H4 (cell line): ENCODE measurements at places on chromosomes 4 and X. TPM values are rescaled to one million over a fixed set of nuclear protein-coding genes. Genes with fewer than 3 reads are reported as not detected.

DNA sequence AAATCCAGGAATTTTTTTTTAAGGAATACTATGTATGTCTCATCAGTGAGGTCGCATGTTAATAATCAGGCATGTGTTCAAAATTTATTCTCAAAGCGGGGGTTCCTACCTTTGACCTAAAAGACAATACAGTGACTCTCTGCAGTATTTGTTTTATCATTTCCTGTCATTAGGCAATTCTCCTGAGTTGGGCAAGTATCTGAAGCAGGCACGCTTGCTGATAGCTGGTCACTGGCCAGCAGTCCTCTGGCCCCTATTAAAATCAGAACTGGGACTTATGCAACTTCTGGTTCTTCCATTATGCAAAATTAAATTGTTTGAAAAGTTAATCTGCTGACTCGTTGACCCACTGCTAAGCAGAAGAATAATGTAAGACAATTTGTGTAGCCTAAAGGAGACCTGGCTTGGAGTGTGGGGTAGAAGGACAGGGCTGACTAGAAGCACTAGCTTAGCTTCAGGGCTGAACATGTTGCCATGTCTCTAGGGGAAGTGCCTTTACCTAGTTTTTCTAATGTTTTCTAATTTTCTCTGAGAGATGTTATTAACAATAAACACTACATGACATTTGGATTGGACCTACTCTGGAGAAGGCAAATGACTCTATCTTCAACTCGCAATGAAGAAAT lies 36.0 kb upstream of the GABRA2 start:
- DNase-seq, result peak; percentile 20

GRCh38 chr4:107913283-107913899 lies 18.0 kb upstream of the CYP2U1 start:
- DNase-seq, result peak; percentile 68

GRCh38 chr4:183082053-183082452 lies 17.0 kb upstream of the WWC2 start:
- no peak for DNase-seq

GRCh38 chrX:2334237-2334636 lies 166.5 kb downstream of the DHRSX start:
- DNase-seq, result no peak

Gene DCHS2
- 0.29 and 0.53 TPM in 2 replicates for total RNA-seq

Gene PCDH18
- 78.9 and 106 TPM in 2 replicates for total RNA-seq
